ENCODE measurements at places on chromosomes 13 and 19.

DNA sequence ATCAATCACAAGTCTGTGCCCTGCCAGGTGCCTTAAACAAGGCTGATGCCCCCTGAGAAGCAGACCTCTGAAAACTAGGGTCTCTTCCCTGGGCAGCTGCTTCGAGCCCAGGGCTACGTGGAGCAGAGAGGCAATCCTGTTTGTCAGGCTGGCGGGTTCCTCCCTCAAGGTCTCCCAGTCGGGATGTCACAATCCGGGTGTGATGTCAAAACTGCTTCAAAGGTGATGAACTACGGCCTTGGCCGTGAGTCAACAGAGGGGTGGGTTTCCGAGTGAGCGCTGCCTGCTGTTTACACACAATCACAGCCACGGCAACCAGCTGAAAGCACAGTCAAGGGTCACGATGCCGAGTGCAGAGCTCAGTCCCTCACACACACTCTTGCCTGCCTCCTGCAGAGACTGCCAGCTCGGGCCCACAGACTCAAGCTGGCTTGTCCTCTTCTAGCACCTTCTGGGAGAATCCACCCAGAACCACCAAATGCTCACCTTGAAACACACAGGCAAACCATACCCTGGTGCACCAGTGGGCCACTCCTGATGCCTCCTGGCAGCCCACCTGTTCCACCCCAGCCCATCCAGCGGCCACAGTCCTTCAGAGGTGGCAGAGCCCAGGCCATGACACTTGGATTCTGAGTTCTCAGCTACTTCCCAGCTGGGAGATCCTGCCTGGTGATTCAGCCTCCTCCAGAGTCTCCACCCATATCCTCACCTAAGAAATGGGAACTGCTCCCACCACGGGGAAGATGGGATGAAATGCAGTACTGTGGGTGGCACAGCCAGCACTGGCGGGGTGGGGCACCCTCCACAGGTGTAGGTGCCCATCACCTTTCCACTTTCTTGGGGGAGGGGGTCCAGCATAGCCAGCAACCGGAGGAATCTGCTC, 6.8 kb downstream of the ELL start:
- DNase-seq, result no peak

DNA sequence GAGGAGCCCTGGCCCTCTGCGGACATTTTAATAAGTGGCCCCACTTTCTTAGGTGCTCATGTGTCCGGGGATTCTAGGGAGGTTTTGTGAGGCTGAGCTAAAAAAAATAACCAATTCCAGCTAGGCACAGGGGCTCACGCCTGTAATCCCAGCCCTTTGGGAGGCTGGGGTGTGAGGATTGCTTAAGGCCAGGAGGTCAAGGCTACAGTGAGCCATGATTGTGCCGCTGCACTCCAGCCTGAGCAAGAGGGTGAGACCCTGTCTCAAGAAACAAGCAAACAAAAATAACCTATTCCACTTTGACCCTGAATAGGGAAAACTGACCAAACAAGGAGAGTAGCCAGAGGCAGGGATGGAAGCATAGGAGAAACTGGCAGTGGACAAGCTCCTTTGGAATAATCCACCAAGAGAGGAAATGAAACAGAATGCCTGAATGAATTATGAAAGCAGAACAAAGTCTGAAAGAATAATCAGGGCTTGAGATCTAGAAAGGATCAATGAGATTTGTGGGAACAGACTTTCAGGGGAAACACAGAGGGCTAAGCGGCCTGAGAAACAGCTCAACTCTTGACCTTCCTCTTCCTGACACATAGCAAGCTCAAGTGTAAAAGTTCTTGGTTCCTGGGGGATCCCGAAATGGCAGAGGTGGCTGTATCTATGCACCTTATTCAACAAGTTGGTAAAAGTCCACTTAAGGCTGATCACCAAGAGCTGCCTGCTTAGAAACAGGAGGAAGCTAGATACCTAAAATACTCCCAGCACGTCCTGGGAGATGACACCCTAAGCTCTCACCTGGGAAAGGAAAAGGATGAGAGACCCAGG, 30.1 kb upstream of the FFAR2 start:
- DNase-seq, result no peak

DNA sequence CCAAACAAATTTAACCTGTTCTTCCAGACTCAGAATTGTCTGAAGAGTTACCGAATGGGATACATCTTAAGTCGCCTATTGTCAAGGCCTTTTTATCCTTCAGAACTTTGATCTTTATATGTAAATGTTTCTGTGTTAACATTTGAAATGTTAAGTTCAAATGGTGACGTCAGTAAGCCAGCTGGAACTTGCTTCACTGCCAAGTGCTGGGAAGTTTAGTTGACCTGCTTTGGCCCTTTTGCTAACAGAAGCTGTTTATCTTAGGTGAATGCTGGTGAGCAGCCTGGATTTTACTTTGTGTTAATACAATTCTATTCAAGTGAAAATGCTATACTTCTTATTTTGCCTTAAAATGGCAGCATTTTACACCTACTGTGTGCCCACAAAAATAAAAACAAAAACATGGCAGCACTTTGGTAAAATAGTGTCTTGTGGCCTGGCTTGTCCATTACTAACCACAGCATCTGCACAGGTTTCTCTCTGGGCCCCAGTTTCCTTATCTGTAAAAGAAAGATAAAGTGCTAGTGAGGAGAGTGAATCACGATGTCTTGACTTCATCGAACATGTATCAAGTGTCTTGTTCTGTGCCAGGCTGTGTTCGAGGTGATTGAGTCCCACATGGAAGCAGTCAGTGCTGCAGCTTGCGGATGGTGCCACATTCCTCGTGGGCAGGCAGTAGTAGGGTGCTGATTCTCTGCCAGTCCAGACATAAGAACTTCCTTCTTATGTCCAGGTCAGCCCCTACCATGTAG, 2.2 kb downstream of the NAXD start:
- DNase-seq, result no peak

- no peak for DNase-seq
These were observed 24.0 kb downstream of the RNF6 start for GRCh38 chr13:26198116-26198515.

DNA sequence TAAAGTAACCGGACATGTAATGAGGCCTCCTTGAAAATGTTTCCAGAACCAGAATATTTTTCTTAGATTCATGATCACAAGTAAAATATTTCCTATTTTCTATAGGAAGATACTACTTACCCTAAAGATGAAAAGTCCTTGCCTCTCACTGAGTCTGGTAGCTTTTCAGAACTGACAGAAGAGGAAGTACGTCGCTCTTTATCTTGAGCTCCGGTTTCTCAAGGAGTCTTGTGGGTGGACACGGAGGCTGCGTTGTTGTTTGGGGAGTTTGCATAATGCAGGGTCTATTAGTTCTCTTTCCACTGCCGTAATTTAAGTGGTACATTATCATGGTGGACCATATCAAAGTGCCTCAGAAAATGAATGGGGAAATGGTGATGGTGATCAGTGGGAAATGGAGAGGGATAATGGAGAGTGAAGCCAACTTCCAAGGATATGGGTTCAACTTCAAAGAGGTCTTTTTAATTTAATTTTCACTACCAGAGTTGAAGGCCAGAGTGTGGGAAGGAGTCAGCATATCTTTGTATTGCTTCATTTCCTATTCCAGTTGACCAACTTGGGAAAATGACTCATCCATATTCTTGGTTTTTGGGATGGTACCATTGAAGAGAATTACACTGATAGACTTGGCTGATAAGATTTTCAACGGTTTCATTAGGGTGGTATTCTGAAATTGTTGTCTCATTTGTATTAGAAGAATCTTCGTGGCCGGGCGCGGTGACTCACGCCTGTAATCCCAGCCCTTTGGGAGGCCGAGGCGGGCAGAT, 23.4 kb downstream of the MBD3L2B start:
- peak; percentile 14 for DNase-seq

DNA sequence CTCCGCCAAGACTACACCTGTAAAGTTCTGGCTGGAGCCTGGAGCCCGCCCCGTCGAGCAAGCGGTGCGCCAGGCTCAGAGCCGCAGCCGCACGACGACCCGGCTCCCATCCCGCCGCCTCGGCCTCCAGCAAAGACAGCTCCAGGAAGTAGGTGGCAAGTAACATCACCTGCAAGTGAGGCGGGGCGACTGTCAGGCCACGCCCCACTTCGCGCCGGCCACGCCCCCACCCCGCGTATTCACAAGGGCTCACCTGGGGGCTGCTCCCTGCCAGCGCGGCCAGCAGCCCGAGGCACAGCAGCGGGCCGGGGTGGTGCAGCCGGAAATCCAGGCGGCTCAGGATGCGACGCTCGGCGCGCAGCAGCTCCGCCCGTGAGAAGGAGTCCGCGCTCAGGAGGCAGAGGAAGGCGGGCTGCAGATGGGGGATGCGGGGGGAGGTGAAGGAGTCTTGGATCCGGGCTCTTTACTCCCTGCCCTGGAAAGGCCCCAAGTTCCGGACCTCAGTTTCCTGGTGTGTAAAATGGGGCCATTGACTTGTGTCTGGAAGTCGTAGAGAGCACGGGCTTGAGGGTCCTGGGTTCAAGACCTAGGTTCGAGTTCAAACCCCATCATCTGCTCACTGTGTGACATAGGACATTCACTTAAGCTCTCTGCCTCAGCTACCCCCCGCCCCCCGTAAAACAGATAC, 3.2 kb downstream of the CCNP start:
- no peak for DNase-seq

DNA sequence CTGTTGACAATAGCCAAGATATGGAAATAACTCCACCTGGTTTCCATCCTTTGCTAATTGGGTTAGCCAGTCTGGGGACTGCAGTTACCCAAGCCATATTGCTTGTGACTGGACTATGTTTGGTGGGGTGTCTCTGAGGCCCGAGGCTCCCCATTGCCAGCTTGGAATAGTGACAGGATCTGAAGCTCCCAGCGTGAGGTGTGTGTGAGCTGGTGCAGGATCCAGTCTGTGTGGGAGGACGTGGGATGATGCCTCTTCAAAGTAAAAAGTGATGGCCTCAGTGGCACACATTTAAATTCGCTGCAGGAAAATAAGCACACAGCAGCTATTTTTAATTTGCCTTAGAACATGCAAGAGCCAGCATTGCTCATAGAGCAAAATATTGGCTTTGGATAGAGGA, 75.0 kb downstream of the TEX26 start:
- DNase-seq, result no peak

DNA sequence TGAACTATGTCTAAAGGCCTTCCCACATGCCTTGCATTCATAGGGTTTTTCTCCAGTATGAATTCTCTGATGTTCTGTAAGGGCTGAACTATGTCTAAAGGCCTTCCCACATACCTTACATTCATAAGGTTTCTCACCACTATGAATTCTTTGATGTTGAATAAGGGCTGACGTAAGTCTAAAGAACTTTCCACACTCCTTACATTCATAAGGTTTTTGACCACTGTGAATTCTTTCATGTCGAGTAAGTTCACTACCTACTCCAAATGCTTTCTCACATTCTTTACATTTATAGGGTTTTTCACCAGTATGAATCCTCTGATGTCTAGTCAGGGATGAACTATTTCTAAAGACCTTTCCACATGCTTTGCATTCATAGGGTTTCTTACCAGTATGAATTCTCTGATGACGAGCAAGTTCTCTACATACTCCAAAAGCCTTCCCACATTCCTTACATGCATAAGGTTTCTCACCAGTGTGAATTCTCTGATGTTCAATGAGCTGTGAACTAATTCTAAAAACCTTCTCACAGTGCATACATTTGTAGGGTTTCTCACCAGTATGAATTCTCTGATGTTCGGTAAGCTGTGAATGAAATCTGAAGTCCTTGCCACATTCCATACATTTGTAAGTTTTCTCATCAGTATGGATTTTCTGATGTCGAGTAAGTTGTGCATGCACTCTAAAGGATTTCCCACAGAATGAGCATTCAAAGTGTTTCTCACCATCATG, 19.1 kb upstream of the ZNF260 start:
- DNase-seq, result peak; percentile 3

DNA sequence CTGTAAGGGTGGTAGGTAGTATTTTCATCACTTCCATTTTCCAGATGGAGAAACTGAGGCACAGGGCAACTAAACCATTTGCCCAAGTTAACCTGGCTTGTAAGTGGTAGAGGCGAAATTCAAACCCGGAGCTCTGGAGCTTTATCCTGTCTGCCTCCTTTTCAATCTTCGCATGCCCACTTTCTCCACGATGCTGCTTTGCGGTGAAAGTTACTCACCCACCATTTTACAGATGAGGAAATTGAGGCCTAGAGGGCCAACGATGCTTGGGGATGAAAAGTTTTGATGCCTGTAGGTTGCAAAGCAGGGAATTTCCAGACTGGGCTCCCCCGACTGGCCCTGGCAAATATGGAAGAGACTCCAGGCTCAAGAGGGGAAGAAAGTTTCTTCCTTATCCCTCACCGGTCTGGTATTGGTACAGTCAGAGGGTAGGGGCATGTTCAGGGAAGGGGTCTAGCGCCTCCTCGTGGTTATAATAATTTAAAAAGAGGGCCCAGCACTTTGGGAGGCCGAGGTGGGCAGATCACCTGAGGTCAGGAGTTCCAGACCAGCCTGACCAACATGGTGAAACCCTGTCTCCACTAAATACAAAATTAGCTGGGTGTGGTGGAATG, 1.9 kb upstream of the SH2D3A start:
- DNase-seq, result no peak

DNA sequence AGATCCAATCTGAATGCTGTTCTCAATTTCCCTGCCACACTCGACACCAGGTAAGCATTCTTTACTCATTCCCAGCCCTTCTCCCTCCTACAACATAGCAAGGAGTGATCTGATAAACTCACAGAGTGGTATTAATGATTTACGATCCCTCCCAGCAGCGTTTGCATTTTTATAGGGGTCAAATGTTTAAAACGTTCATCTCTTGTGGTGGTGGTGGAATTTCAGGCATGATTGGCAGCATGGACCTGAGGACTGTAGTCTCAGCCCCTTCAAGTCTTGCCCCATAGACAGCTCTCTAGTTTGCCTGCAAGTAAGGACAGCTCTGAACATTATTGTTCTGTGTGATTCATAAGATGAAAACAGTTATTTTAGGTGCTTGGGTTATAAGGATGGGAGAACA, 565.7 kb downstream of the EFNB2 start:
- no peak for DNase-seq

DNA sequence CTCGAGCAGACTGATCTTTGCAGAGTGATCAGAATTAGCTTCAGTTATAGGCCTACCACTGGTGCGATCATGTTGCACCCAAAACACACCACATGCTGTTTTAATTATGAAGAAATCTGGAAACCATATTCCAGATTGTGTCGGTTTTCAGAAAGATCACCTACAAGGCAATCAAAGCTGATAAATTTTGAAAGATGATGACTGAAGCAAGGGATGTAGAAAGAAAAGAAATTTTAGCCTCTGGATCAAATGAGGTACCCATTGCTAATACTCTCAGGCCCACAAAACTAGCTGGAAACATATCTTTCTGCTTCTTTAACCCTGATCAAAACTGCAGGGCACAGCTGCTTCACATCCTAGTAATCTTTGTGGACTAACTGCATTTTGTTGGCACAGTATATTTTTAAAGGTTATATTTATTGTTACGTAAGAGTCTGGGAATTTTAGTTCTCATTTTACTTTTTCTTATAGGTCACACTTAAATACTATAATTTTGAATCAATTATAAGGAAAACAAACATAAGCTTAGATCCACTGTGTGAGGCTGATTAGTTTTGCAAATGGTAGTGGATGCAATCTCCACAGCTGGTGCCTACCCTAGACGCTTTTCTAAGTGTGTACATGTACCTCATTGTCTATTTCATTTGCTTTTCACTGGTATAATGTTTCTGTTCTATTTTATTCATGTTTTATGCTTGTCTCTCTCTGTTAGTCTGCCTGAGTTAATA, 150.9 kb downstream of the RGCC start:
- DNase-seq, result no peak

GRCh38 chr19:21256722-21257121, 72.5 kb downstream of the ZNF708 start:
- peak; percentile 1 for DNase-seq
